ENCODE measurements at places on chromosomes 11 and 22.

DNA sequence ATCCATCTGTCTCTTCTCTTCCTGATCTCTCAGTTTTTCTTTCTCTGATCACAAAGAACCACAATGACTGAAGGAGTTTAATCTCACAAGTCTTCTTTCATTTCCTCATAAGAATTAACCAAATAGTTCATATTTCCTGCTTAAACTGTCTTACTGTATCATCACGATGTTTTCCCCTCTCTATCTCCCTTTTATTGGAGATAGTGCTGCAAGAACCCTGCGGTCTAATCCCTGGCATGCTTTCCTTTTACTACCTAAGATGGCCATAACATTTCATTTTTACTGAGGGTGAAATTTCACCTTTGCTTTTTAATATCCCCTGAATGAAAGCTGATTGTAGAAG is 28.9 kb downstream of the CARD18 start:
- DNase-seq, result no peak

GRCh38 chr11:119700536-119701346 is 28.3 kb downstream of the NECTIN1 start:
- no peak for DNase-seq

- DNase-seq, result no peak
Observed at GRCh38 chr11:61985869-61986268, 18.4 kb upstream of the FTH1 start.

GRCh38 chr22:28607795-28608194 is 71.8 kb downstream of the TTC28 start:
- no peak for DNase-seq

DNA sequence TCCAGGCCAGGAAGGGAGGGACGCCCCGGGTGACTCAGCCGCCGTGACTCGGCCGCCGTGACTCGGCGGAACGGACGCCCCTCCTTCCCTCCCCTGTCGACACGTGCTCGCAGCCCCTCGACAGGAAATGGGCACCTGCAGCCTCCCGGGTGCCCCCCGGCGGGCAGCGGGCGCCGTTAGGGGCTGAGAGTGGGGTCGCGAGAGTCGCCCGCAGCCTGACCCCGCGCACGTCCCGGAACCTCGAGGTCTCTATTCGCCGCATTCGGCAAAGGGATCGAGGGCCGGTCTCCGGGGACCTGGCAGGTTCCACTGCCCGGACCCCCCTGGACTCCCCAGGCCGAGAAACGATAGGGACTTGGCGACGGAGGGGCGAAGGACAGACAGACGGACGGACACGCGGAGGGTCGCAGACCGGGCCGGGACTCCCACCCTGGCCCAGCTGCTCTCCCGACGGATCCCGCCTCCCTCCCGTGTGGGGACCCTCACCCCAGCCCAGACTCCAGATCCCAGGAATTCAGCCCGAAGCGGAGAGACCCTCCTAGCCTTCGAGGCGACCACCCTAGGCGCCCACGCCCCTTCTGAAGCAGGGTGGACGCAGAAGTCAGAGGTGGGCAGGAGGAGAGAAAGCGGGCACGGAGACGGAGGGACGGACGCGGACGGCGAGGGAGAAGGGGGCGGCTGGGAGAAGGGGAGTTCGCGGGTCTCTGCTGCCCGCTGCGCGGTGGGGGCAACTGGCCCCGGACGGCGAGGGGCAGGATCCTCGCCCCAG is 648 bp downstream of the FOSL1 start:
- peak; percentile 60 for DNase-seq

All from femur (tissue), 1 donor.